ENCODE measurements at places on chromosomes 4 and X.

GRCh38 chr4:155822572-155822971 is 43.5 kb downstream of the ASIC5 start:
- DNase-seq: no peak

DNA sequence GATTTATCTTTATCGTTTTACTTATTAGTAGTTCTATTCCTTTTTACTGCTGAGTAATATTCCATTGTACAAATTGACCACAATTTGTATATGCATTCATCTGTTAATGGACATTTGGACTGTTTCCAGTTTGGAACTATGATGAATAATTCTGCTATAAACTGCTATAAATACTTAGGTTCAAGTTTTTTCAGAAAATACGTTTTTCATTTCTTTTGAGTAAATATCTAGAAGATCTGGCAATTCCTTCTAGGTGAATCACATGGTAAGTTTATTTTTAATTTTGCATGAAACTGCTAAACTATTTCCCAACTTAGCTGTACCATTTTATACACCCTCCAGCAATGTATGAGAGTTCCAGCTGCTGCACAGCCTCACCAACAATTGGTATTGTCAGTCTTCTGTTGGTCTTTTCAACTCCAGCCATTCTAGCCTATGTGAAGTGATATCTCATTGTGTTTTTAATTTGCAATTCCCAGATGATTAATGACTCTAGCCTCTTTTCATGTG is 22.2 kb downstream of the LIN54 start:
- DNase-seq: no peak

GRCh38 chrX:124592744-124593143 is 246.4 kb downstream of the SH2D1A start:
- no peak for DNase-seq

GRCh38 chrX:41014776-41015360 is 70.4 kb upstream of the USP9X start:
- no peak for DNase-seq

DNA sequence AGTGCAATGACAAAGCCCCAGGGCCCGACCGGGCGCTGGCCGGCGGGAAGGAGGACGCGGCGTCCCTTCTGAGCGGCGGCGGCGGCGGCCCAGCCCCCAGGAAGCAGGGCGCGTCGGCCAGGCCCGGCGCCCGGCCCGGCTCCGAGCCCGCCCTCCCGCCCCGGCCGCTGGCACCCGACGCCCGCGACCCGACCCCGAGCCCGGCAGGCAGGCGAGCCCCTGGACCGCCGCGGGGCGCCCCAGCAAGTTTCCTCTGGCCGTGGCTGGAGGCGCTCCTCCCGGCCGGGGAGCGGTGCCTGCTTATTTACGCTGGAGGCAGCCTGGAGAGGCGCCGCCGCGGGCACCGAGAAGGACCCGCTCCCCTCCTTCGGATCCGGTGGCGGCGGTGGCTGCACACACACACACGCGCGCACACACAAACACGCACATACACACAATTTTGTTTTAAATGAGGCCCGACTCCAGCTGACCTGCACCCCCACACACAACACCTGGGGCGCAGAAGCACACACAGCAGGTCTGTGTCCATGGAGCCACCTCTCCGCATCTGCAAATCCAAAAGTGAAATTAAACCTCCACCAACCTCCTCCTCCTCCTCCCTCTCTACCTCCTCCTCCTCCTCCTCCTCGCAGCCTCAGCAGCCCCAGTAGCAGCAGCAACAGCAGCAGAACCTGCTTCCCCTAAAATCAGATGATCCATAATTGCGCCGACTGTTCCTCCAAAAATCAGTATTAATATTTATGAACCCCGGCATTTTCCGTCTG is 669 bp downstream of the IRF2 start:
- DNase-seq: peak; percentile 59

GRCh38 chr4:142201041-142201440 is 564.7 kb downstream of the IL15 start:
- DNase-seq: no peak

GRCh38 chrX:97308171-97308570 is 424.5 kb downstream of the RPA4 start:
- no peak for DNase-seq

DNA sequence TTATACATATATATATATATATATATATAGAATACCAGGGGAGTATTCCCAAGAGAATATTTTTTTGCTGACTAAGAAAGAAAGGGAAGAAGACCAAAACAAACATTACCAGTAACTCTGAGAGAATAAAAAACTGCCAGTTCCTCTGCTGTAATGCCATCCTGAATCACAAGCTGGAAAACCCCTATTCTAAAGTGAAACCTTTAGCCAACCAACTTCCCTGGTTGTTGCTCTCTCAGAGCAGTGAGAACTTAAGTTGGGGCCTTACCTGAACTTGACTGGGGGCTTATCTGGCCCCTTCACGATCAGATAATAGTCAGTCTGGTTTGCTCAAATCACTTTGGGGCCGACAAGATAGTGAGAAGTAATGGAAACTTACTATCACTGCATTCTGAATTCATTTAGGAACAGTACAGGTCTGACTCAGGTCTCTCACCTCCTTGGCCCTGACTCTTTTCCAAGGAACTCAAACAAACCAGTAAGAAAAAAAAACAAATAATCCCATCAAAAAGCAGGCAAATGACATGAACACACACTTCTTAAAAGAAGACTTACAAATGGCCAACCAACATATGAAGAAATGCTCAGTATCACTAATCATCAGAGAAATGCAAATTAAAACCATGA is 62.5 kb downstream of the CD40LG start:
- DNase-seq: no peak

DNA sequence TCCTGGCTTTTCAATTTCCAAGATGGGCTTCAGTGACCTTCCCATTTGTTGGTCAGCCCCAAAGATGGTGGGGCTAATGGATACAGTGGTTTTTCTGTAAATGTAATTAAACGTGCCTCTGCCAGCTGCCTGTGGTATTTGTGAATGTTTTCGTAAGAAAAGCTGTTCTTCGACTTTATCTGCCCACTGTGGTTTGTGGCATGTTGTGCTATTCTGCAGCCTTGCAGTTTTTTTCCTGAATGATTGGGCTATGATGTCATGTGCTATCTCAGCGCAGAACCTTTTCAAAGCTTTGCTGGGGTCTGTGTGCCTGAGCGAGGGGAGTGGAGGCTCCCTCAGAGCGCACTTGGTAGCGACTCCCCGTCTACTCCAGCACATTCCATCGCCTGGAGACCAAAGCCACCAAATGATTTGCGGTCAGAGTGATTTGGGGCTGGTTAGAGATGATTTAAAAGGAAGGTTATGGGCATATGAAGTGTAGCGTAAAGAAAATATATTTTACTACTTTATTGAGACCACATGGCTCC is 137.5 kb downstream of the PALLD start:
- no peak for DNase-seq

- no peak for DNase-seq
Observed at GRCh38 chr4:37876156-37876555, 14.7 kb upstream of the TBC1D1 start.

- DNase-seq: no peak
Observed at GRCh38 chr4:535181-535923, 36.3 kb downstream of the PIGG start.

All from CD4-positive, alpha-beta T cell treated with Interleukin-4 for 1 hour (primary cell).